ENCODE measurements at places on chromosomes 13 and 19.

GRCh38 chr13:56893843-56894242 lies 246.9 kb upstream of the PRR20A start:
- DNase-seq, result no peak

- DNase-seq, result no peak
These were observed 2.4 kb upstream of the TEKTIP1 start for GRCh38 chr19:3536429-3537100.

- DNase-seq, result no peak
These were observed at the start of gene CRX for GRCh38 chr19:47821460-47822020. TSS of gene CRX (plus strand) at chr19:47821937. CDS start at chr19:47834444, 12,507 bp downstream.

DNA sequence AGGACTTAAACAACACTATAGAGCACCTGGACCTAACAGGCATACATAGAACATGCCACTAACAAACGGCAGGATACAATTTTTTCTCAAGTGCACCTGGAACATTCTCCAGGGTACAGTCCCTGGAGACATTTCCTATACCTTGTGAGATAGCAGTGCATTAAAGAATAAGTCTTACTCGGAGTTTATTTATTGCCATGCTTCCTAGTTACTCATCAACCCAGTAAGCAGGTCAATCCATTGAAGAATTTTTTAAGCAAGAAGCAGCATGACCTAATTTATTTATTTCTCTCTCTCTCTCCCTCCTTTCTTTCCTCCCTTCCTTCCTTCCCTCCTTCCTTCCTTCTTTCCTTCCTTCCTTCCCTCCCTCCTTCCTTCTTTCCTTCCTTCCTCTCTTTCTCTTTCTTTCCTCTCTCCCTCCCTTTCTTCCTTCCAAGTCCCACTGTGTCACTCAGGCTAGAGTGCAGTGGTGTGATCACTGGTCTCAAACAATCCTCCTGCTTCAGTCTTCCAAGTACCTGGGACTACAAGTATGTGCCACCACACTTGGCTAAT lies 6.6 kb upstream of the TFDP1 start:
- no peak for DNase-seq

- no peak for DNase-seq
These were observed 170.6 kb downstream of the ZIC5 start for GRCh38 chr13:99800951-99801350.

DNA sequence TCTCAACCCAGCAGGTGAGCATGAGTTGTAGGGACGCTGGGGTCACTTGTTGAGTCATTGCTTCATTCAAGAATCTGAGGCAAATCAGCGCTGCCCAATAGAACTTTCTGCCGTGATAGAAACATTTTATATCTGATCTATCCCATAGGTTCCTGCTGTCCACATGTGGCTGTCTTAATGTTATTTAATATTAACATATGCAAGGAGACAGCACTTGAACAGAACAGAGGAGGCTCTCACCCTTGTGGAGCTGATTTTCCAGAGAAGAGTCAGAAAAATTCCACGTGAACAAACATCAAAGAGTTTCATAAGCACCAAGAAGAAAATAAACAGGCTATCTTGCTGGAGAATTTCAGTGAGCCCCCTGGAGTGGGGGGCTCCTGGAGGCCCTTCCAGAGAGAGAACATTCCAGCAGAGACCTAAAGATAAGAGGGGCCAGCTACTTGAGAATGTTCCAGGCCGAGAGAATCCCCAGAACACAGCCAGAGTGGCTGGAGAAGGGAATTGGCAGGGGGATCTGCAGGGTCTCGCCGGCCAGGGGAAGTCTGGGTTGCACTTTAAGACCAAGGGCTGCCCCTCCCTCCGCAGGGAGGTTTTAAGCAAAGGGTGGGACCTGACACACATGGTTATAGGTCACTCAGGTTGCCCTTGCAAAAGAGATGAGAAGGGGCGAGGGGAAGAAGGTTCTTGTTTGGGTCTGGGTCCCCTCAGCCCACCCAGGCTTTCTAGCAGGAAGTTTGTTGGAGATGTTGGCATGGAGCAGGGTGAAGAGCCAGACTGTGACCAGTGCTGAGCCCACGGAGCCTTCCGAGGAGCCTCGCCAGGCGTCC lies 135.7 kb downstream of the CRYL1 start:
- DNase-seq, result no peak

DNA sequence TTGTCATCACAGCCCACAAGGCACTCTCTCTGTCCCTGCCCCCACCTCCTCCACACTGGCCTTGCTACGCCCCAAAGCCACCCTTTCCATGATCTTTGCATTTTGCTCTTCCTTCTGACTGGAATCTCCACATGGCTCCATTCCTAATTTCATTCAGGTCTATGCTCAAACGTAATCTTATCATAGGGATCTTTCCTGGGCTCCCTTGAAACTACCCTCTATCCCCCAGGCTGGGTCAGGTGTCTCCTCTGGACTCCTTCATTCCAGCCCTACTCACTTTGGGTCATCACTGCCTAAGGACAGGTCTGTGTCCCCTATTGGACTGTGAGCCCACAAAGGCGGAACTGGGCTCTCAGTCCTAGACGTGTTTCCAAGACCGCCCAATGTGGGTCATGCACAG lies 3.1 kb downstream of the GEMIN7 start:
- no peak for DNase-seq
